ENCODE measurements at places on chromosomes 5 and 9.

DNA sequence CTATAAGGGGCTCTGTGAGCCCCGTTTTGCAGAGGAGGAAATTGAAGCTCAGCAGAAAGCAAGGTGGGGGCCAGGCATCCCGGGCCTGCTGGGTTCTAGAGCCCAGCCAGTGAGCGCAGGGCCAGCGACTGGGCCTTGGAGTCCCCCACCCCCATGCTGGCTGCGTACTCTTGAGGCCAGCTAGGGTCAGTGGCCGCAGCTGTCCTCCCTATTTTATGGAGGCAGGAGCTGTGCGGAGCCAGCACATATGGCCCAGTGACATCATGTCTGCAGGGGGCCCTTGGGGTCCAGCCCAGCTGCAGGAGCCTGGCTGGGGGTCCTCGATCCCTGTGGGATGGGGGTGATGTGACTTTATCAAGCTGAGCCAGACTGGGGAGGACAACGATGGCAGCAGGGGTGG is 71.3 kb downstream of the HMCN2 start:
- DNase-seq: no peak

GRCh38 chr5:18270635-18271338 is 636.5 kb downstream of the TAF11L14 start:
- no peak for DNase-seq

DNA sequence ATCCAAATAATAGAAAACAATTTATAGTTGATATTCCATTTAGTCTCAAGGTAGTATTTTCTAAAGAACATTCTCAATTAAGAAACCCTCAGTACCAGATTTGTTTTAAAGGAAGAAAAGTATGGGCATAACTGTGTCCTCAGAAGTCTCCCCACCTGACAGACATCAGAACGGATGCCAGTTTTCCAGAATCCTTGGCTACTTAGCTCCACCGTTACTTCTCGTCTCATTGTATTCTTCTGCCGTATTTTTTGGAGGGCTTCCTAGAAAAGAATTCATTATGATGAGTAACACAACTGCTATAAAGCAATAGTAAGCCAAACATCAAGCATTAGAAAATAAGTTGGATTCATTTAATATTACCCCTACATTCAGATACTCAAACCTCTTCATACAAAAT is 67.8 kb downstream of the DROSHA start:
- DNase-seq: no peak

DNA sequence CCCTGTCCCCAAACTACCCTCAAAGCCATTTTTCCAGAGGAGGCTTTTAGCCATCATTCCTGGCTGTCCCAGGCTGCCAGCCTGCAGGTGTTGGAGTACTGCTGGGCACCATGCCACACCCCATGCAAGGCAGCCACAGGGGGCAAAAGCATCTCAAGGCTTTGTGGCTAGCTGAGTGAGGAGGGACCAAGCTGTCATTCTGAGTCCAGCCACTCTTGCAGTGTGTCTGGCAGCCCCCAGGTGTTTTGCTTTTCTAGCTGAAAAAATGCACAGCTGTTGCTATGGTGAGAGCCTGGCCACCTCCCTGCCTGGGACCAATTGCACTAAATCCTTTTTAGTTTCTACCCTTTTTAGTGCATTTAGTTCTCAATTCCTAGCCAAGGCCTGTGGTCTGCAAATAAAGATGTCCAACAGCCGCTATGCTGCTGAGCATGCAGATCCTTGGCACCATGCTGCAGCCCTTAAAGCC is 50.4 kb upstream of the PTGS1 start:
- DNase-seq: no peak

GRCh38 chr5:128303593-128303992 is 220.0 kb downstream of the SLC12A2 start:
- no peak for DNase-seq

DNA sequence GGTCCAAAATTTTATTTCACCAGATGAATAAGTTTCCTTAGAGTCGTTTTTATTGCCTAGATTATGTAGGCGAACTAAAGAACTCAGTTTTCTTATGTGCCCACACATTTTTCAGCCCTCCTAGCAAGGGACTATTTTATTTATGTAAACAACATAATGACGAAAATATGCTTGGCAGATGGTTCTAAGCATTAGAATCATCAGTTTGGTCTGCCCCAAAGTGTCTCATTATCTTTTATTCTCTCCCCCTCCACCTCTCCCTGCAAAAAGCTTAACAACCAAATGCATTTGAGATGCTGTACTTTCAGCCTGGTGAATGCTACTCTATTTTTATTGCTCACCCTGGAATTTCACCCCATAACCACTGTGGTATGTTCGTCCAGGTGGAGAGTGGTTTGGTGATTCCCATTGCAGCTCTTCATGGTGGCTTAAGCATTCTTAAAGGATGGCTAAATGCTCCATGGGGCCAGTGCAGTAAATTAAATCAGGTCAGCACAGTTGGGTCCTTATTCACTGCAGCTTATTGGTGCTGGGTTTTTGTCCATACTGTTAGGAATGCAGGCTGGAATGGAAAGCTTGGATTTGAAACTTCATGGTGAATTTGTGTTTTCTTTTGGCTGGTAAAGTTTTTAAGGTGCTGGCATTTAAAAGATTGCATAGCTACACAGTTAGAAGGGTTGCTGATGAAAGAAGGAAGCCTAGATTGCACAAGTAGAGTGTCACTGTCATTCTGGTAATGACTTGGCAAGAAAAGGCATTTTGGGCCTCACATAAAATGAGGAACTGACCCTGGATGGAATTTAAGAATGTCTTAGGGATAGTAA is 39.2 kb downstream of the TLE4 start:
- DNase-seq: no peak

GRCh38 chr9:131402073-131402472 is 8.2 kb downstream of the PRRC2B start:
- no peak for DNase-seq

DNA sequence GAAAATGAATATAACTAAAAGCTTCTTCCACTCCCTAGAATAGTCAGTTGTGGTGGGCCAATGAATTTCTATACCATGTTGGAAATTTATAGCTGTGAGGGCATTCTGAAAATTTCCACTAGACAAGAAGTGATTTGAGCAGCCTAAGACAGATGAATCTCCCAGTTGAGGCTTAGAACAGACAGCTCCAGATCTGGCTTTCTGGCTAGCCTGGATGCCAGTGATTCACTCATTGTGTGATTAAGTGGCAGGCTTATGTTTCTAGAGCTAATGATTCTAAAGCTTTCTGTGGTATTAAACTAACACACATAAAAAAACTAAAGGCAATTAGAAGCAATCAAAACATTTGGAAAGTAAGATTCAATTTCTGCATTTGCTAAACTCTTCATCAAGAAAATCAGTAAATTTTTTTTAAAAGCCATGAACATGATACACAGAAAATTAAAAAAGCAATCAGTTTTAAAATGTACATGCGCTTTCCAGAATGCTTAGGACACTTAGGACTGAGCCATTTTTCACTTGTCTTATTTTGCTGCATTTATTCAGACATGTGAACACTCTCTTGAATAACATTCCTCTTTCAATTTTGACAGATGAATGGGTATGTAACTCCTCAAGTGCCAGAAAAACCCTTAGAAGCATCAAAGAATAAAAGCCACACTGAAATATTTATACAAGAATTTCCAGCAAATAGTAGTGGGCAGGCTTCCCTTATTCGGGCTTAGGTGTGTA is 100.5 kb upstream of the GNAQ start:
- DNase-seq: no peak

- no peak for DNase-seq
Observed at GRCh38 chr9:22211588-22212360, 202.7 kb upstream of the CDKN2B start.

DNA sequence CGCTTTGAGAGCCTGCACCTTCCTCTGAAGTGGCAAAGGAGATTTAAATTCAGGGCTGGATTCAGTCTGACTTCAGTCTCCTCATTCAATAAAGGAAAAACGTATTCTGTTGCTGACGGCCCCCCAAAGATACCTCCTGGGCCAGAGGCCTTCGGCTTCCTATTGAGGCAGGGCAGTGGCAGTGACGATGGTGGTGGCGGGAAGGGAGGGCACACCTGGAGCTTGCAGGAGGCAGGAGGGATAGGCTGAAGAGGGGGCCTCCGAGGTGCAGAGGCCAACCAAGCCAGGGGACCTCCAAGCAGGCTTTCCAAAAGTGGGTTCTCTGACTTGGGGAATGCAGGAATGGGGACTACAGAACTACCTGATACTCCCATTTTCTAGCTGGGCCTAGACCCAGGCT is 15.9 kb downstream of the RNF44 start:
- no peak for DNase-seq

DNA sequence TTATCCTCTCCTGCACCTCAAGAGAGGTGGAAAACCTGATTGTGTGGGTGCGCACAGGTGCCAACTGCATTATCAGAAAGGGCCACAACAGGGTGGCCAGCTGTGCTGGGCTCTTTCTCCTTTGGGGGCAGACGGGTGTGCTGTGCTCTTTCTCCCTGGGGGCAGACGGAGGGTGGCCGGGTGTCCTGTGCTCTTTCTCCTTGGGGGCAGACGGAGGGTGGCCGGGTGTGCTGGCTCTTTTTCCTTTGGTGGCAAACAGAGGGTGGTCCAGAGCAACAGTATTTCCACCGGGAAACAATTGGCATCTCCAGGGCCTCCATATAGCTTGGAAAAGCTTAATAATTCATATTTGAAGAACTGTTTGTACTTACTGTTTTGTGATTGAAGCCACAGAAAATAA is 6.8 kb downstream of the LMX1B start:
- DNase-seq: no peak

DNA sequence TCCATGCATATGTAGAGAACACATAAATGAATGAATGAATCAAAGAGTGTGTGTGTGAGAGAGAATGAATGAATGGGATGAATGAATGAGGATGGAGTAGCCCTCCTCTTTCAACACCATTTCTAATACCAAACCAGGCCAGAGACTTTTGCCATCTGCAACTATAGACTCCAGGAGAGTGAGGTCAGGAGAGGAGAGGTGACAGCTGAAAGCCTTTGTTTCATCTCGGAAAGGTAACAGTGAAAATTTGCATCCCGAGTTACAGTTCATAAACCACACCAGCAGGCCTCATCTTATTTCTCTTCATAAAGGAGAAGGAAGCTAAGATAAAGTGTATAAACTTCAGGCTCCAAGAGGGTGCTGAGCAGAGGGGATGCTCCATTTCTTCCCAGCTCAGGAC is 255.3 kb upstream of the KLF4 start:
- no peak for DNase-seq

DNA sequence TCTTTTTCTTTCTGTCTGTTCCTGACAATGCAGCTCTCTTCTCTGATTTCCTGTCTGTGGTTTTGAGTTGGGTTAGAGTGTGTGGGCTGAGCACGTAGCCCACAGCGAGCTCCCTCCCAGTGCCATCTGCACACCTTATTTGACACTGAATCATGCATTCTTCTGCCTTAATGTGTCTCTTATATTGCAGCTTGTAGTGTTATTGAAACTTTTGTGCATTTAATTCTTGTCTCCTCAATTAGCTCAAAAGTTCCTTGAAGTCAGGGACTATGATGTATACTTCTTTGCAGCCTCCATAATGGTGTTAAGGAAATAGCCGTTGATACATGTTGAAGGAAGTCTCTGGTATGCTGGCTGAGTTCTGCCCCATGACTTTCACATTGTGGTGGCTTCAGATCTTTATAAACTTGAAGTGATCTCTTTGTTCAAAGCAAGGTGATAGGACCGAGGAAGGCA is 576.2 kb upstream of the CLINT1 start:
- DNase-seq: peak; percentile 4

DNA sequence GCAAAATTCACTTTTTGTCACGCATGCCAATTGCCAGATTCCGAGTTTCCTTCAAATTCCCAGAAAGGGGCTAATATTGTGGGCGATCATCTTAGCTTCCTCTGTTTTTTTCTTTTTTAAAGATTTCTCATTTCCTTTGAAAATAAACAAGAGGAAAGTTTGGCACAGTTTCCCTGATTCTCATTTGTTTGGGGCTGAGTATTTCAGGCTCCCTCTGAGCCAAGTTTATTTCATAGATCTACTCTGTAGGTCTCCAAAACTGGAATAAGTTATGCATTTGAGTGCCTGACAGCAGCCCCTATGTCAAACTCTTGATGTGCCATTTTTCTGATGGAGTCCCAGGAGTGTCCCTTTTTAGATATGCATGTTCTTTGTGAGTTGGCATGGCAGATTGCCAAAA is 1297.2 kb upstream of the WWC1 start:
- DNase-seq: no peak

- DNase-seq: no peak
Observed at GRCh38 chr5:103057208-103058130, 62.5 kb downstream of the GIN1 start.

DNA sequence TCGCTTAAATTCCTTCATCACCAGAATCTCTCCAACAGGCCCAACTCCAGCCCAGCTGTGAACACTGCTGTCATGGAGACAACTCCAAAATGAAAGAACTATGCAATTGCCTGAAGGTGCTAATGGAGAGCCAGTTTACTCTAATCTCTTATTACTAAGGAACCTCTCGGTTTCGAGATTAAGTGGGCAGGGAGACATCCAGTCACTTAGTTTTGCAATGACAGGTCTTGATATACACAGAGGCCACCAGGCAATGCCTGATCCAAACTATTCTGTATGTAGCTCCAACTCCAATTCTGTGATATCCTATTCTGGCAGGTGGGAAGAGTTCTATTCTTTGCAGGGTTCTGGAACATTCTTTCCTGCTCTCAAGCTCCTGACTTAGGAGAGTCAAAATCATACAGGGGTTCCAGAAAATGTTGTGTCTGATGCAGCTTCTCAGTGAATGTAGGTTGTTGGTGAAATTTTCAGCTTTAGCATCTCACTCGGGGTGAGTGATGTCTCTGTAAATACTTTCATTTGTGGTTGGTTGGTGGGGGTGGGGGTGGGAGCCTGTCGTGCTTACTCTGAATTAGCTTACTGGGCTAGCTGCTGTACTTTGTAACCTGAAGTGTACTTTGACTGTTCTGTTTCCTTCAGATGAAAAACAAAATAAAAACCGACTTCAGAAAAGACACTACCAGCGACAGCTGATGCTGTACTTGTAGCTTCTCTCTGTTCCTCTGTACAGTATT is 170.9 kb downstream of the PALM2AKAP2 start:
- DNase-seq: no peak

- DNase-seq: no peak
Observed at GRCh38 chr9:1285526-1285925, 235.4 kb downstream of the DMRT2 start.

GRCh38 chr5:150255659-150256409 is 33.7 kb downstream of the CAMK2A start:
- no peak for DNase-seq

DNA sequence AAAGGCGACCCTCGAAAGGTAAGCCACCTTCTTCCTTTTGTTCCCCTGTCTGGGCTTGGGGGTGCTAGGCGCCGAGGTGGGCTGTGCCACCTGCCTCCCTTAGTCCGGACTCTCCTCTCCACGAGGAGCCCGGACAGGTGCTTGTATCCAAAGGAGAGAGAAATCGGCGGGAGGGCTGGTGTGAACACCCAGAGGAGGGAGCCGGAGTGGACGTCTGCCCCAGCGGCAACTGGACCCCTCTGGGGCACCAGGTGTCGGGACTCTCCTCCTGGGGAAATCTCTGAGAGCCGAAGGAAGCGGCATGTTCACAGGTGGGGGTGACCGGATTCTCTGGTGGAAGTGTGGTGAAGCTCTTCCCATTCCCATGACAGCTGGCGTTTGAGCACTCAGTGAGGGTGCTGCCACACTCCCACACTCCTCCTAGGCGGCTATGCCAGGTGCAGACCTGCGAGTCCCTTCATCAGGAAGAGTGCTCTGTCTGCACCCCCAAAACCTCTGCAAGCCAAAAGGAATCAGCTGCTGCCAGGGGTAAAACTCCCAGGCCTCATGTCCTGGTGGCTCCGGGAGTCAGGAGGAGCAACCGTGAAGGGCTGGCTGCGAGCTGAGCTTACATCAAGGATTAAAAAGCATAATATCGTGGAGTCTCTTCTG is 921 bp downstream of the KCNIP1 start:
- DNase-seq: no peak

GRCh38 chr9:17900606-17901005 is 321.7 kb downstream of the SH3GL2 start:
- DNase-seq: no peak

- peak; percentile 50 for DNase-seq
Observed at GRCh38 chr9:99807276-99807852, 14.3 kb upstream of the NR4A3 start.

All from stimulated activated CD4-positive, alpha-beta T cell treated with anti-CD3 and anti-CD28 coated beads, Interleukin-4, amount 100 ng/mL, for 48 hours (primary cell).